ENCODE measurements at places on chromosomes 1 and 21.

GRCh38 chr1:170661646-170662411, 2.1 kb upstream of the PRRX1 start:
- DNase-seq, result no peak

DNA sequence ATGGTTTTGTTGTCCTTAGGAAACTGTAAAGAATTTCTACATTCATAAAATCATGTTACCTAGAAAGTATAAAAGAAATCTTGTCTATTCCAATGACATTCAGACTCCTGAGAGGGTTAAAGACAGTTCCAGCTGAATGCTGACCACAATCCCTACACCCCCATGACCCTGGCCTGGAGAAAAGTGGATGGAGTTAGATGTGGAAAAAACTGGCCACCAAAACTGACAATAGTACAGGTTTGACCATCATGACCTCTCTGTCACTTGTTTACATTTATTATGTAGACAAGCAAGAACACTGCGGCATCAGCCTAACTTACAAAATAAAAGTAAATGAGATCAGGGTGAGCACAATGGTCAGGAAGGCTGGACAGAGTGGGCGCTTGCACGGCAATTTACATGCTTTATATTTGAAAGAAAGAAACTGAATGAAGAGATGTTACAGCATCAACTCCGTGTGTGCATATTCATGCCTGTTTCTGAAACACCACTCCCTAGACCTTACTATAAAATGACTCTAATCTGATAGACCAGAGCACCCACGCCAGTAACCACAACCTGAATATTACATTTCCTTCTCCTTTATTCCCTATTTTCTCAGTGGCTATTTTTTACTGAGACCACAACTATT, 116.0 kb downstream of the ESRRG start:
- DNase-seq, result no peak

DNA sequence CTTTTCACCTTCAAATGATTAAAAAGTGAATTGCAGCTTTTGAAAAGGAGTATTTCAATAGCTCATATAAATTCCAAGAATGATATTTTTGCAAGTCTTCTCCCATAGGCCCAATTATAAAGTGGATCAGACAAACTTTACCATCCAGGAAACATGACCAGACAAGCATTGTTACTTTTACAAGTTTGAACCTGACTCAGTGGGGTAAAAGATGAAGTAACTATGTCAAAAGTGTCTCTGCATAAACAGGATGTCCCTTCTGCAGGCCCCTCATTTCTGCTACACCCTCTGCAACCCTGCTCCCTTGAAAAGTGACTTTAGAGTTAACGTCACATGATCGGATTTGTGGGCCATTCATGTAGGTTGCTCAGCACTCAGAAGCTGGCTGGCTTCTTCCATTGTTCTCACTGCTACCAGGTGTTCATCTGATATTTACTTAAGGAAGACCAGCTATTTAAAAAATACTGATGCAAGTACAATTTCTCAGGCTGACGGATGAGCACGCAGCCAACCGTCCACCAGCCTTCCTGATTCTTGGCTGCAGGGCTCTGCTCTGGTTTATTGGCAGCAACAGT, 32.3 kb downstream of the URB1 start:
- no peak for DNase-seq

GRCh38 chr1:168607872-168608428, 31.5 kb downstream of the XCL1 start:
- DNase-seq, result no peak

DNA sequence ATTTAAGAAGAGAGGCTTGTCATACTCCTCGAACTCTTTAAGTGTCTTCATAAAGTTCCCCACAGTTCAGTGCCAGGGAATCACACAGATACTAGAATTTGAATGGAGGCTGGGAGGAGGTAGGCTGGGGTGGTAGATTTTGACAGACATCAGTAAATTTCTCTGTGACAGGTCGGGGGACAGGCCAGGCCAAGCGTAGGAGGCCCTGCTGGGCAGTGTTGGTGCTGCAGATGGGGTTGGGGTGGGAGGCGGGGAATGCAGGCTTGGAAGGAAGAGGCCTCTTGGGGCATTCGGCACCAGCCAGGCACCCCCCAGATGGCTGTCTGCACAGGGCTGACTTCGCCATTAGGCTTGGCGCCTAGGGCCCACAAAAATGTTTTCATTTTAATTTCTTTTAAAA, 84.0 kb downstream of the MAN1C1 start:
- DNase-seq, result no peak

GRCh38 chr1:38003261-38004250, 1.8 kb downstream of the FHL3 start:
- no peak for DNase-seq

GRCh38 chr1:161198897-161199431, at the start of gene ADAMTS4:
Gene ADAMTS4 (minus strand): TSS chr1:161199054. CDS start chr1:161198627, 427 bp downstream.
- DNase-seq, result no peak

DNA sequence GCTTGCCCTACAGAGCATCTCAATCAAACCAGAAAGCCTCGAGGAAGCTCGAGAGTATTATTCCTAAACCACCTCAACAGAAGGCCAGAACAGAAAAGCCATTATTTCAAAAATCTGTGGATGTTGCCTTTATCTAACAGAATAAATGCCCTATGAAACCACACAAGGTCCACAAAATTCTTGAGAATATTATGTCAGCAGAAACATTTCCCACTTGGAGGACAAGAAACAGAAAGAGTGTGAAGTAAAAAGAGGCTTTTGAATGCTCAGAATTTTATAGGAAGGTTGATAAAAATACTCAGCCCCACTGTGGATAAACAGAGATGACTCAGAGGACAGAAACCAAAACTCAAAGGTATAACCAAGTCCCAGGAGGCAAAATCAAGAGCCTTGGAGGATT, 146.4 kb upstream of the LRRC7 start:
- no peak for DNase-seq

DNA sequence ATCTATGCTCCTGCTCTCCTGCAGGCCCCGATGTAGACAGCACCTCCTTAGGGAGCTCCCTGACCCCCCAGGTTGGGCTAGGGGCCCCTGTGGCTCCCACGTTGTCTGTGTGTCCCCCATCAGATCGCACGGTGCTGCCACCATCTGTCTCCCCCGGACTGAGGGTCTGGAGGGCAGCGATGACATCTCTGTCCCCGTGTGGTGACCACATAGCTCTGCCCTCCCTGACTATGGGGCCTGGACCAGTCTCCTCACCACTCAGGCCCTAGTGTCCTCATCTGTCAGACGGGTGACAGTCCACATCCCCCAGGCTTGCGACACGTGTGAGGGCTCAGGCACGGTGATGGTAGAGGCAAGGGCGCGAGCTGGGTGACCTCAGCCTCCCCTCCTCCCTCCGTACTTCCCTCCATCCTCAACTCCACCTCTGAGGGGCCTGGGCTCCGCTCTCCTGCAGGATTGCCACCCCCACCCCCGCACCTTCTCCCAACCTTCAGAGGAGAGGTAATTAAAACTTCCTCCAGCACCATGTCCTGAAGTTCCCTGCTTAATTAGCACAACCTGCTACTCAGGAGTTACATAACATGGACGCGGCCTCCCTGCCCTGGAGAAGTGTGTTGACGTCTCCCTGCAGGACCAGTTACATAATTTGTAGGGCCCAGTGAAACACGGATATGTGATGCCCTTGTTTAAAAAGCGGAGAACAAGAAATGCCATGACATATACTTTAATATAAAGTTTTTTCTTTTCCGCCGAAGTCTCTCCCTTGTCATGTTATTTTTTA, 288.2 kb downstream of the PTPRU start:
- DNase-seq, result no peak

- no peak for DNase-seq
Observed at GRCh38 chr1:157202331-157202730, 64.1 kb upstream of the ETV3 start.

GRCh38 chr21:36678538-36678937, 20.4 kb upstream of the SIM2 start:
- no peak for DNase-seq

GRCh38 chr1:184469396-184469795, 82.6 kb downstream of the C1orf21 start:
- DNase-seq, result no peak

- DNase-seq, result no peak
Observed at GRCh38 chr1:180542113-180542837, 16.5 kb upstream of the OVAAL start.

GRCh38 chr1:212559929-212560328, 48.6 kb upstream of the ATF3 start:
- no peak for DNase-seq

GRCh38 chr1:20167126-20167525, 18.8 kb upstream of the UBXN10 start:
- no peak for DNase-seq

- DNase-seq, result no peak
Observed at GRCh38 chr1:107953556-107953955, 11.4 kb downstream of the VAV3 start.

Data from stimulated activated CD4-positive, alpha-beta T cell treated with anti-CD3 and anti-CD28 coated beads, Interleukin-4, amount 100 ng/mL, for 4 hours (primary cell).